Activated naive CD4-positive, alpha-beta T cell (primary cell): ENCODE measurements at places on chromosomes 5 and 9.

- peak; percentile 15 for DNase-seq
These were observed 1.1 kb downstream of the HNRNPA0 start for GRCh38 chr5:137752905-137753690.

- no peak for DNase-seq
These were observed 3.9 kb upstream of the BTNL9 start for GRCh38 chr5:181035991-181036815.

DNA sequence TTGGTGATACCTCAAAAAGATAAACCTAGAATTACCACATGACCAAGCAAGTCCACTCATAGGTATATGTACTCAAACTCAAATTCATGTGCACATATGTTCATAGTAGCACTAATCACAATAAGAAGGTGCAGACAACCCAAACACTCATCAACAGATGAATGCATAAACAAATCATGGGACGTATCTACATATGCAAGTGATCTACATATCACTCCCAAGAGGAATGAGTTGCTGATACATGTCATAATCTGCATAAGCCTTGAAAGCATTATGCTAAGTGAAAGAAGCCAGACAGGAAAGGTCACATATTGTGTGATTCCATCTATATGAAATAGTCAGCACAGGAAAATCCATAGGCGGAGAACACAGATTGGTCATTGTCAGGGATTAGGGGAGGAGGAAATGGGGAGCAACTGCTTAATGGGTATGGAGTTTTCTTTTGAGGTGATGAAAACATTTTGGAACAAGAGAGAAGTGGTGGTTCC is 10.6 kb upstream of the GPX8 start:
- DNase-seq: no peak

DNA sequence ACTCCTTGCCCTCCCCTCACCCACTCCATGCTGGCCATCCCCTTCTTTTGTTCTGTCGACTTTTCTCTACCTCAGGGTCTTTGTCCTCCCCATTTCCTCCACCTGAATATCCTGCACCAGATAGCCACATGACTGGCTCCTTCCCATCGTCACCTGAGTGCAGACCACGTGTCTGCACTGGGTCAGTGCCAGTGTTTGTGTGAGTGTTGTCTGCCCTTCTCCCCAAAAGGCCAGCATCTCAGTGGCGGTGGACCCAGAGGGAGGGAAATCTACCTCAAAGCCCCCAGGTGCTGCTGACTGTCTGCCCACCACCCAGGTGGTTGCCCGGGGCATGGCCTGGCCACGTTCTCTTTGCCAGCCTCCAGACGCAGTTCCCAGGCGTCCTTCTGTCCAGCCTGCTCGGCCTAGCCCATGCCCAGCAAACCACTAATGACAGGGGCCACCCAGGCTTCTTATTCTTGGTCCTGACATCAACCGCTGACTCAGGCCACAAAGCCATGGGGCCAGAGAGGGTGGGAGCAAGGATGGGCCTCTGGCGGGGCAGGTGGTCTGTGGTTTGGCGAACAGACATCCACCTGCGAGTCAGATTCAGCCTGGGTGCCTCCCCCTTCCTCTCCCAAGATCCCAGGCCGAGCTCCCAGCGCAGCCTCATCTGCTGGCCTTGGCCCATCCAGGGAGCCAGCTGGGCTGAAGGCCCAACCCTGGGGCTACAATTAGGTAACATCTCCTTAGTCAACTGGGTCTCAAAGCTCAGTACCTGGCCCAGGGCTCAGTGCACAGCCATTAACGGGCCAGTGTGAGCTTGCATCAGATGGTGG is 5.5 kb upstream of the NINJ1 start:
- no peak for DNase-seq

DNA sequence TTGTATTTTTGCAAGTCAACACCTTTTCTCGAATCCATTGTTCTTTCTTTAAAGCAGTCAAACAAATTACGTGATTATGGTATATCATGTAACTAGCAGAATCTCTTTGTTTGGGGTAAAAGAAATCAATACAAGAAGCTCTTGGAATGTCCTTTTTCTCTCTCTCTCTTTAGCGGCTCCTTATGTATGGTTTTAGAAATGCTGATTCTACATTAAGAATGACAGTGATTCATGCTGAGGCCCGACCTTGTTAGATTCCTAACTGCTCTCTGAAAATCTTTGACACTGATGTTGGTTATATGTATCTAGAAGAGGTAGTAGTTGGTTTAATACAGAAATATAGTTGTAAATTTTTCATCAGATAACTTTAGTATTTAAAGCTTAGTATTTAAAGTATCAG is 76.4 kb downstream of the SNX24 start:
- no peak for DNase-seq

- DNase-seq: no peak
These were observed 7.6 kb downstream of the SLC1A1 start for GRCh38 chr9:4497855-4498254.

DNA sequence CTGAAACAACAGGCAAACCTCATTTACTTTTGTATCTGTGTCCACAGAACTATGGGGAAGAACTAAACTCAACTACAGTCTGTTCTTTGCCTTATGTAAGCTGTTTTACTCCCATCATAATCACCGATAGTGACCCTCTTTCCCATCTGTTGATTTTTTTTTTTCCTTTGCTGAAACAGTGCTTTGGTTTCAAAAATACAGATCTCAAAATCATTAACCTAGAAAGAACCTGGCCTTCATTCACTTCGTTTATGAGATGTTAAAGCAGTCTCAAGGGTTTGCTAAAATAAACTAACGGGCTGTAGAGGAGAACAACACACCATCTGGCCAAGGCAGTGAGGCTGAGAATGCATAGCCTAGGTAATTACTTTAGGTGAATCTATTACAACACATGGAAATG is 706.6 kb upstream of the ZNF608 start:
- no peak for DNase-seq

- no peak for DNase-seq
These were observed 271.5 kb upstream of the C9orf72 start for GRCh38 chr9:27844797-27845196.

DNA sequence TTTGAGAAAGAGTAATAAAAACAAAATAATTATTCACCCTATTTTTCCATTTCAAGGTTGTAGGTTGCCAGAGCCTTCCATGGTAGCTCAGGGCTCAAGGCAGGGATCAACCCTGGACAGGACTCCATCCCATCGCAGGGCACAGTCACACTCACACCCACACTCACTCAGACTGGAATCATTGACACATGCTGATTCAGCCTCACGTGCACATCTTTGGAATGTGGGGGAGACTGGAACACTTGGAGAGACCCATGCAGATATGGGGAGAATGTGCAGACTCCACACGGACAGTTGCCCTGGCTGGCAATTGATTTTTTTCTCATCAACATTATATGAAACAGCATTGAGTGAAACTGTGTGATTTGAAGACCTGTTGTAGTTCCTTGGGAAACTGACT is 234.1 kb downstream of the ADGRV1 start:
- no peak for DNase-seq

DNA sequence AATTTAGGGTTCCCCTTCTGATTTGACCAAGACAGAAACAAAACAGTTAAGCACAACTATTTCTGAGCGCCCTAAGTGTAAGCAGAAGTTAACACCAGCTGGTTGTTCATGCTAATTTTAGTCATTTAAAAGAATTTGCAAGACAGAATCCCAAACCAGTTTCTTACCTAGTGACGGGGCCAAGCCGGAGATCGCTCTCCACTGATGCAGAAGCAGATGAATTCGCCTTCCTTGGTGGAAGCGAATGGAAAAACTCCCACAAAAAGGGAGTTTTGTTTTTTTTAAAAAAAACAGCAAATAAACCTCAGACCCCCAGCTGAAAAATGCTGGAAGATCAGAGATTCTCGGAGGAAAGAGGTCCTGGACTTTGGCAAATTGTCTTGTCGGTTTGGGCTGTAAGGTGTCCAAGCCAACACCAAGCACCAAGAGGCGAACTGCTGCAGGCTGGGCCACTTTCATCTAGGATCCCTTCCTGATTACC is 47.4 kb upstream of the GLDC start:
- DNase-seq: no peak

DNA sequence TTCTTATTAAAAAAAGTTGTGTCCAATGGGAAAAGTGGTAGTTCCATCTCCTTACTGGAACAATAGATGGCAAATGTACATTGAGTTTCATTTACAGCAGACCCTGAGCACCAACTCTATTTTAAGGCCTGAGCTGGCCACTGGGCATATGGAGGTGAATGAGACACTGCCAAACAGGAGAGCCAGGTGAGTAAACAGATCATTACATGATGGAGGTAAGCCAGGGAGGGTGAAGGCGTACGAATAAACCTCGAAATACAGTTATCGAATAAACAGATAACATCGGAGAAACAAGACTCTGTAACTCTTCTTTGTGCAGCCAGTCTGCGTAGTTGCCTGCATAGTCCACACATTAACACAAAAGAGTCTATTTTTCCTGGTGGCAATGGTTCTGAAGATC is 446.4 kb upstream of the KLF4 start:
- no peak for DNase-seq

- no peak for DNase-seq
These were observed 18.6 kb downstream of the PSD2 start for GRCh38 chr5:139814191-139814601.

GRCh38 chr5:149381261-149381985 is 2.3 kb upstream of the IL17B start:
- no peak for DNase-seq

DNA sequence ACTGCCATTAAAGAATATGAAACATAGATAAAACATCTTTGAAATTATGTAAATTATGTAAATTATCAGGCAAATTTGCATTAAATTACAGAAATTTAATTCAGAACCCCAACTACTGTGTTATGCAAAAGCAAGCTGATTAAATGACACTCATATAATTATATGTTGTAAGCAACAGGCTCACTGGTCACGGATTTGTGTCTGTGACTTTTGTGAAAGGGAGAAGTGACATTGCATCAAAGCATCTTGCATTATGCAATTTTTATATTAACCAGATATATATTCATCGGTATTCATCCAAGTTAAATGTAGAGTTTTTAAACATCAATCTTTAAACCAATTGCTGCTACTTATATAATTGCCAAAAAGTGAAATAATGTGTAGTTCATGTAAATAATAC is 13.0 kb upstream of the GLIPR2 start:
- no peak for DNase-seq

- DNase-seq: peak; percentile 8
These were observed 13.9 kb downstream of the REXO4 start for GRCh38 chr9:133403766-133404453.

- DNase-seq: no peak
These were observed 27.9 kb downstream of the C1QTNF2 start for GRCh38 chr5:160342413-160342941.

DNA sequence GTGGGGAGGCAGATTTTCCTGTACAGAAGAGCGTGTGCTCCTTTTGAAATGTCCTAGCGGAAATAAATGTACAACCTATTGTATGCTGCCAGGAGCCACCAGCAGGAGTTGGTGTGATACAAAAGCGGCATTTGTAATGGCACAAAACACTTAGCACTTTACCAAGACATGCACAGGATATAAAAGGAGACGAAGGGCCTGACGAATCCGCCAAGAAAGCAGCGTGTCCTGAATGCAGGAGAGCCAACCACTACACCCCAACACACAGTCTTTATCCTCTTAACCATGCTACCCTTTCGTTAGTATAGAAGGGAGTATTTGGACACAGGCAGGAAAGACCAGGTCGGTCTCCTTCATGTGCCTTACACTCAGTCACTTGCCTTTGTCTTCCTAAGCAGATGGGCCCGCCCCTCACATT is 218.1 kb downstream of the TRIM32 start:
- DNase-seq: no peak

- no peak for DNase-seq
These were observed 25.9 kb upstream of the CFAP157 start for GRCh38 chr9:127680846-127681245.

DNA sequence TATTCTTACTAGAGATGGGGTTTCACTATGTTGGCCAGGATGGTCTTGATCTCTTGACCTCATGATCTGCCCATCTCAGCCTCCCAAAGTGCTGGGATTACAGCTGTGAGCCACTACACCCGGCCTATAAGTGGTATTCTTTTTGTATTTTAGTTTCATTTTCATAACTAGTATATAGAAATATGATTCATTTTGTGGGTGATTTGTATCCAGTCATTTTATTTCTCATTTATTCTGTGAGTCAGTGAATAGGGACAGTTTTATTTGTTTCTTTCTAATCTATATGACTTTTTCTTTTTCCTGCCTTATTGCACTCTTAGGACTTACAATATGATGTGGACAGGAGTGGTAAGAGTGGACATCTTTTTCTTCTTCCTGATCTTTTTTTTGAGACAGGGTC is 112.9 kb downstream of the AOPEP start:
- DNase-seq: no peak

- no peak for DNase-seq
These were observed 27.9 kb upstream of the LPCAT1 start for GRCh38 chr5:1551426-1552301.

GRCh38 chr5:5353681-5354080 is 68.8 kb upstream of the ICE1 start:
- no peak for DNase-seq

- no peak for DNase-seq
These were observed 240.2 kb downstream of the ARHGAP26 start for GRCh38 chr5:143010351-143010750.

DNA sequence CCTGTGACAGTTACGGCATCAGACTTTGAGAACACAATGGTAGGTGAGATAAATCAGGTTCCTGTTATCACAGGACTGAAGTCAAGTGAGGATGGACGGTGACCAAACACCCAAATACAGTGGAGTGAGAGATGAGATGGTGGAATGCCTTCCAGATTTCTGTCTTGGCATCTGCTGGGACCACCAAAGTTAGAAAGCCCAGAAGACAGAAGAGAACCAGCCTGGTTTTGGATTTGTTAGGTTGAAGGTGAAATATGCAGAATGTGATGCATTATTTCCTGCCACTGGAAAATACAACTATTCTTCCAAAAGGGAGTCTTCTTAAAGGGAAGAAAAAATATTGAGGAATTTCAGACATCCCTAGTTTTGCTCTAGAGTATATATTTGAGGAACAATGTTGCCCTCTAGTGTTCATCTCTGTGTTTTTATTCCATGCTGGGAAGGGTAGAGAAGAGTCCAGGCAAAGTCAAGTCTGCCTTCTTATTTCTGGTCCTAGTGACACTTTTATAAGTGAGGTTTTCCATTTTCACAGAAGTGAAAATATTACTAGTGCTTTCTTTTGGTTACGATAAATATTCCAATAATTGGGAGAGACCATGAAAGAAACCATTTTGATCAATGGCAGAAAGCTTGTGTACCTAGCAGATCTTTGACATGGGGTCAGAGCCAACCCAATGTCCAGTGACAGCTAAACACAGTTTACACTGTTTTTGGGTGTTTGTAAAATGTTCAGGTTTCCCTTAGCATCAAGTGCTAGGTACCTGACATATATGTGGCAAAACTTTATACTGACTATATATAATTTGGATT is 142.3 kb upstream of the ANKH start:
- no peak for DNase-seq

DNA sequence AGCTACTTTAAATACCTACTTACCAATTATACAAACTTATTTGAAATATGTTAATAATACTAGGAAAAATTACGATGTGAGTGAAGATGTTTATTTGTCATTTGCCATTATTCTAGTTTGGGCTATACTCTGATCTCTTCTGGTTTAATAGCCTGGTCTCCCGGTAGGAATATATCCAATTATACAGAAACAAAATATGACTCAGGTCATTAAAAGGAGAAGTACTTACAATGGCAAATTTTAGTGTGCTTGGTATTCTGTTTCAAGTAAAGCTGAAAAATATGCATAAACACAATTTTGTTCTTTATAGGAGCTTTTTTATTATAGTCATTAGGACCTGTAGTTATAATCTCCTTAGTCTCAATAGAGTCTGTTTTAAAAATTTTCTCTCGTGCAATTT is 176.8 kb downstream of the SLCO4C1 start:
- no peak for DNase-seq
